Fibroblast of lung (primary cell): ENCODE measurements at places on chromosomes 7 and 10.

GRCh38 chr10:102505462-102506115 is 1.8 kb downstream of the SUFU start:
- DNase-seq = no peak

DNA sequence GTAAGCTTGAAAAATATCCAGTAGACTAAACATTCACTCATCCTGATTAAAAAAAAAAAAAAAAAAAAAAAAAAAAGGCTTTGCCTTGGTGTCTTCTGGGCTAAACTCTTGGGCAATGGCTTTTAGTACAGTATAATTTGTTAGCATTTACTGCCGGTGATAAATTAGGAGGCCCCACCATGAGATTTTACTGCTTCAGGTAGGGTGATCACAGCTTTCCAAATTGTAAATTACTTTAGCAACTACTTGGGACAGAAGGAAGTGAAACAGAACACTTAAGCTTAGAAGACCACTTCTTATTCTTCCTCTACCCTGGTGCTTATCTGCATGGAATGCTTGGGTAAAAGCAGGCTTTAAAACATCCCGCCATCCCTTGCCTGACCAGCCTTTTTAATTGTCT is 152.1 kb downstream of the HIBADH start:
- no peak for DNase-seq

GRCh38 chr7:30905078-30906012 is 6.3 kb upstream of the AQP1 start:
- DNase-seq = no peak

GRCh38 chr7:138919216-138919615 is 62.0 kb downstream of the KIAA1549 start:
- no peak for DNase-seq

- DNase-seq = no peak
Measured at GRCh38 chr7:99699946-99700345, 20.1 kb upstream of the CYP3A5 start.

DNA sequence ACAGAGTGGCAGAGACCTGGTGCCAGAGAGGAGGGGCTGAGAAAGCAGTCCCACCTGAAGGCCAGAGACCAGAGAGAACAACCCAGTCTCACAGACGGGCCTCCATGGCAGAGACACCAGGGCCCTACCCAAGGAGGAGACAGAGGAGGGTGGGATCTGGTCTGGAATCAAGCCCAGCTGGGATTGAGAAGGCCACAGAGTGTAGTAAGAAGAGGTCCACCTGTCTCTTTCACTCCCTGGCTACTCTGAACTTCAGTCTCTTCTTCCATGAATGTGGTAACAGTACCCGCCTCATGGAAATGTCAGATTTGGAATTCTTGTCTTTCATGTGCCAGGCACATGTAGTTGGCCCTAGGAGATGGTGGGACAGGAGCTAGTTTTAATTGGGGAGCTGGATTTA is 55.6 kb downstream of the CLIP2 start:
- DNase-seq = no peak

GRCh38 chr10:97454330-97455036 is 8.5 kb downstream of the ZDHHC16 start:
- DNase-seq = peak; percentile 59

GRCh38 chr7:141071855-141072547 is 1.9 kb upstream of the TMEM178B start:
- DNase-seq = no peak

GRCh38 chr7:47893721-47894365 is 54.4 kb downstream of the PKD1L1 start:
- DNase-seq = no peak
